ENCODE measurements at places on chromosomes 3 and 15.

GRCh38 chr15:31802761-31803160, 227.6 kb upstream of the CHRNA7 start:
- no peak for DNase-seq

- DNase-seq: no peak
These were observed 2.6 kb downstream of the TIMMDC1 start for GRCh38 chr3:119500901-119501300.

DNA sequence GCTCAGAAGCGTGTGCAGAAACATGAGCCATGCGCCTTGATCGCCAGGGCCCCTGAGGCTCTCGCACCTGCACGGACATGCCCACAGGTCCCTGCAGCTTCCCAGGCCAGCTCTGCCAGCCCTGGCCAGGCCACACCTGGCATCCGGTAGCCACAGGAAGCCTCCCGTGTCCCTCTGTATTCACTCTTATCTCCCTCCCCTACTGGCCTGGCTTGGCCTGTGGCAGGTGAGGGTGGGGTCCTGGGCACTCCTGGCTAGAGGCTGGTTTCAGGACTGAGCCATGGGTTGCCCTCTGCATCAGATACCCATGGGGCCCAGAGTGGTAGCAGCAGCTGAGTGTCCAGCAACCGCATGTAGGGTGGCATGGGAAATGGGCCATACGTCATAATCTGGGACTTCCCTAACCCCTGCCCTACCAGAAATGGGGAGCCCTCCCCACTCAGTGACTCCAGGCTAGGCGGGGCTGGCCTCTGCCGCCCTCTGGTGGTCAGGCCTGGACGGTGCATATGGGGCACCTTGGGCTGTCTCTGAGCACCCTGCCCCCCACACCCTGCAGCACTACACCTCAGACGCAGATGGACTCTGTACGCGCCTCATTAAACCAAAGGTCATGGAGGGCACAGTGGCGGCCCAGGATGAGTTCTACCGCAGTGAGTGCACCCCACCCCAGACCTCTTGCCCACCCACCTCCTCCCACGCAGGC, 12.6 kb upstream of the LMAN1L start:
- peak; percentile 35 for DNase-seq

DNA sequence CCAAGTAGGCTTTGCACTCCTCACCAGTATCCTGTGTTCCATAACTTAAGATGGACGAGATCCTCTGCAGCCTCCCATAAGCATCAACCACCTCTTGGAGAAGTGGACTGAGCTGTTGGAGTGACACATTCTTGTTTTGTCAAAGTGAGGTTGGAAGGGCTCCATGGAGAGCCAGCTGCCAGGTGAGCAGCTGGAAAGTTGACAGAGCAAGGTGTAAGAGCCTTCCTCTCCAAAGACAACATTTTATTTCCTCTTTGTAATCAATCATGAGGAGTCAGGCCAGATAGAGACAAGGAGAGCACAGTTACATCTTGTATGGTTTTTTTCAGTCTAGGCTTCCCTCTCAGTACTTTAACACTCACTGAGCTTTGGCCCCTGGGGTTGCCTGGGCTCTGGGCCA, 5.1 kb downstream of the ABI3BP start:
- DNase-seq: no peak

DNA sequence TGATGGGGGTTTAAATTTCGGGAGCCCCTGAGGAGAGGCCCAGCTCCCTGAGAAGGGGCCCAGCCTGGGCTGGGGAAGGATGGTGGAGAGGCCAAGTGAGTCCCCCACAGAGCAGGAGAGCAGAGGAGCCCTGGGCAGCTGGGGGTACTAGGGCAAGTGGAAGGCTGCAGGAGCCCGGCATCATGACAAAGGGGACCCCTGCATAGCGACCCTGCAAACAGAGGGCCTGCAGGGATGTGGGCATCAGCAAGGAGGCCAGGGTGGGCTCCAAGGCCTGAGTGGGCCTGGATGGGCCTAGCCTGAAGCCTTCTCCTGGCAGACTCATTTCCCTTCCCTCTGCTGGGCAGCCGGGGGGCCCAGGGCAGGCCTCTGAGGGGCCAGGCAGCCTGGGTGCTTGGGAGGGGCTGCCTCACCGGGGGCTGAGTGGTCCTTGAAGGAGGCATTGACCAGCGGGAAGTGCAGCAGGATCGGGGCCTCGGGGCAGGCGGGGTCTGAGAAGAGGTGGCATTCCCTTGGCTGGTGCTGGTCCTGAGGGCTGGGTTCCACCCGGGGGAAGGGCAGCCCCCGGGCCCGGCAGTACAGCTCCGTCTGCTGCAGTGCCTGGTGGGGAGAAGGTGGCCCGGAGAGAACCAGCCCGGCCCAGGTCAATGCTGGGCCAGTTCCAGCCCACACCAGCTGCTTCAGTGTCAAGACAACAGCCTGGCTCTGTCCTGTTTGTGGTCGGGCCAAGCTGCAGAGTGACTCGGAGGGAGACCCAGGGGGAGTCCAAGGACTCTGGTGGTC, 24.7 kb downstream of the PLA2G4D start:
- DNase-seq: no peak

DNA sequence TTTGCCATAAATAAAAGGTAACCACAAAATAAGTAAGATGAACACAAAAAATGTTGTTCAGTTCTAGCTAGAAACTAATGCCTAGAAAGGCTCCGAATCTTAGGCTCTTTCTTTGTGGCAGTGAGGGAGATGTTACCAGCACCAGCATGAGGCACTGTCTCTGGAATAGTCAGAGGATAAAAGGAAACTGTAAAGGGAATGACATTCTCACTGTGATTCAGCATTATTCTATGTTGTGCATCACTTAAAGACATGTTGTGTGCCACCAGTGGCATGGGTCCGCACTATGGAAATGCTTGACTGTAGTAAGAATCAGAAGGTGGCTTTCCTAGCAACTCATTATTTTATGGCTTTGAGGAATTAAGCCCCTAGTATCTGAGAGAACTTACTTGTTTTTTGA, 70.8 kb downstream of the SEC22A start:
- DNase-seq: no peak

- no peak for DNase-seq
These were observed 660.8 kb upstream of the UBE2E2 start for GRCh38 chr3:22542311-22542710.

GRCh38 chr15:64813075-64813474, 12.4 kb downstream of the PIF1 start:
- DNase-seq: no peak

- no peak for DNase-seq
These were observed 88.3 kb upstream of the ADAMTSL3 start for GRCh38 chr15:83565553-83566159.

DNA sequence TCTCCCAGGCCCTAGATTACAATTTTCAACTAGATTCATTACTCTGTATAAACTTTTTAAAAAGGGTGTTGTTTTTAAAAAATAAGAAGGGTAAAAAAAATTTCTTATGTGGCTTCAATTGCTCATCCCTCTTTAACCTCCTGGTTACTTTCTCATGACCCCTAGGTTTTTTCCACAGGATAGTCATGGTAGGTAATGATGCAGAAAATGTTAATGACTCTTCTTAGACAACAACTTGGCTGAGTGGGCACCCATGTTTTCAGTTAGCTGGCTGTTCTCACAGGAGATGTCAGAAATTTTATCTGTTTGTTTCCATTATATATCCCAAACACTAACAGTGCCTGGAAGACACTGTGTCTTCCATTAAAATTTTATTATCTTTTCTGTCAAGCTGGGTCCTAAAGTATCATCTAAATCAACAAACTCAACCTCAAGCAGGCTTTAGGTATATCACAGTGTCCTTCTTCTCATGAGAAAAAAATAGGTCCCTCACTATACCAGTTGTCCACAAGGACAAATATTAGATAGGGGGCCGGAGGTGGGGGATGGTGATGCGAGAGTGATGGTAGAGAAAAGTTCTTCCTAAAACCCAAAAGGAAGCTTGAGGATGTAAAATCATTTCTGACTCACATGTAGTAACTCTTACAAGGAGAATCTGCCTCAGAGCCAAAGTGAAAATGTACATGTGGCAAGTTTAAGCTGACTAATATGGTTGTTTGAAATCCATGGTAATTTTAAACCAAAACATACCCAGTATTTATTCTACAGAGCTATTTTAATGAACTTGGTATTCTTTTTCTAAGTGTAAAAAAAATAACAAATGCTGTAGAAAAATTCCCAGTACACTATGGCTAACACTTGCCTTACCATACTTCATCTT, 43.3 kb downstream of the PLOD2 start:
- DNase-seq: no peak

- DNase-seq: no peak
These were observed 66.1 kb downstream of the WHAMM start for GRCh38 chr15:82875411-82876003.

DNA sequence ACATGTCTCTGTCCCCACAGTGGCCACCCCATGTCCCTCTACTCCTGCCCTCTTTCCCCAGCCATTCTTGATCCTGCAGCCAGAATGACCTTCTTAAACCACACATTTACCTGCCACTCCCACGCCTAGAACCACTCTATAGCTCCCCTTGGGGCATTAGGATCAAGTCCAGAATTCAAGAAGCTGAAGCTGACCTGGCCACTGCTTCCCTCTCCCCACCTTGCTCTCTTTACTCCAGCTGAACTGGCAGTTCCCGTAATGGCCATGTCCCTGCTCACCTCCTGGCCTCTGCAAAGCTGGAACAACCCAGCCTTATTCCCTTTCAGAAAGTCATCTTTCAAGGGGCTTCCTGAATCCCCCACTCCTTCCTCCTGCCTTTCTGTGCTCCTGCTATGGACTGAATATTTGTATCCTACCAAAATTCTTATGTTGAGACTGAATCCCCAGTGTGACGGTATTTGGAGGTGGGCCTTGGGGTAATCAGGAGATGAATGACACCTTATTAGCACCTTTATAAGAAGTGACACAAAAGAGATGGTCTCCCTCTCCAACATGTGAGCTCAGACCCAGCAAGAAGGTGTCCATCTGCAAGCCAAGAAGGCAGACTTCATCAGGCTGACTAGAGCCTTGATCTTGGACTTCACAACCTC, 3.8 kb downstream of the CSRNP1 start:
- DNase-seq: no peak

- no peak for DNase-seq
These were observed 32.1 kb upstream of the AP4E1 start for GRCh38 chr15:50876260-50876988.

GRCh38 chr3:161336661-161337060, 34.7 kb downstream of the SPTSSB start:
- DNase-seq: no peak

GRCh38 chr15:31098953-31099740, 2.4 kb downstream of the TRPM1 start:
- DNase-seq: no peak

DNA sequence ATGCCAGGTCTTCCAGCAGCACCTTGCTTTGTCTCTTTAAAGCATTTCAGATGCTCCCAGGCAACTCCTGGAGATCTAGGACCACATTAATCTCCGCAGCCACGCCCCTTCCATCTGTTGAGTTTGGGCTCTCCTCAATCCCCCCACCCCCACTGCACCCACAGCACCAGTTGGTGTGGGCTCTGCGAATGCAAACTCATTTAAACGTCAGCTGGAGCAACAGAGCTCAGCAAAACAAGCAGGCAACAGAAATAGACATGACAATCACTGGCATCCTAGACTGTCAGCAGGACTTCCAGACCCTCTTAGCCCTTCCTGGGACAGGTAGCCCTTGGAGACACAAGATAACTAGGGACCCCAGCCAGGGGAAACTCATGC, 106.9 kb downstream of the LSM3 start:
- no peak for DNase-seq

DNA sequence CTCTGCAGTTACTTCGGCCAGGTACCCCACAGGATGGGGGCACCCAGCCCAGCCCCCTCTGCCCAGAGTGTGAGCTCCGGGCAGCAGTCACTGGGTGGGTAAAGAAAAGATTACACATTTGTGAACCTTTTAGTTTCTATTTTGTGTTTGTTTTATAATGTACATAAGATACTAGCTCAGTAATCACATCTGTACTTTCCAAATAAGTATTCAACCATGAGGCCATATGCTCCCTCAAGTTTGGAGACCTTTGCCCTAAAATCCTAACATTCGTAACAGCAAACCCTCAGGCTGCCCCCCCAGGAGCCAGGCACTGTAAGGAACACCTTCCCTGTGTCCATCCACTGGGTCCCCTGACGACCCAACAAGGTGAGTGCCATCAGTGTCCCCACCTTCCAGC, 68.3 kb upstream of the SLC6A6 start:
- DNase-seq: no peak

DNA sequence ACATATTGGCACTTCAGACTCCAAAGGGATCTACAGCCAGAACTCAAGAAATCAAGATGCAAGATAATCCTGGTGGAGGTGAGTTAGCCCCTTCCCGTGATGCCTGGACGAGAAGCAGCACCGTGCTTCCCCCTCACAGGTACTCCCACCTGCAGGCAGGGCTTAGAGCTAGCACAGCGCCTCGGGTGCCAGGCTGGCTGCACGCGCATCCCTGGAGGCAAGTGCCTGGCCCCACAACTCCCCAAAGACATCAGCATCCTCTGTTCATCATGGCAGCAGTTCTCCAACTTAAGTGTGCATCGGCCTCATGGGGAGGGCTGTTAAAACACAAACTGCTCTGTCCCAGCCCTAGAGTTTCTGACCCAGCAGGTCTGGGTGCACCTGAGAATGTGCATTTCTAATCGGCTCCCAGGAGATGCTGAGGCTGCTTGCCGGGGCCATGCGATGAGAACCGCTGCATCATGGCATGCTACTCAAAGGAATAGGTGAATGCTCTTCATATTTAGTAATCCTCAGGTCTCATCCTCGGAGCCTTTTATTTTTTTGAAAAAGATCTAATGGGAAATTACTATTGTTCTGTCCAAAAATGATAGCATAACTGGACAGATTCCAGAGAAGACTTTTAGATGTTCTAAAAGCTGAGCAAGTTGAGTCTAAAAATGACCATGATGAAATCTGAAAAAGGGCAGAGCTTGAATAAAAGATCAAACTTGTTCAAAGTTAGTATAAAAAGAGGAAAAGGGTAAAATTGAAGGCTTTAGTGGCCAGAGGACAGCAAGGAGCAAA, 244.2 kb downstream of the ADAMTS17 start:
- no peak for DNase-seq

DNA sequence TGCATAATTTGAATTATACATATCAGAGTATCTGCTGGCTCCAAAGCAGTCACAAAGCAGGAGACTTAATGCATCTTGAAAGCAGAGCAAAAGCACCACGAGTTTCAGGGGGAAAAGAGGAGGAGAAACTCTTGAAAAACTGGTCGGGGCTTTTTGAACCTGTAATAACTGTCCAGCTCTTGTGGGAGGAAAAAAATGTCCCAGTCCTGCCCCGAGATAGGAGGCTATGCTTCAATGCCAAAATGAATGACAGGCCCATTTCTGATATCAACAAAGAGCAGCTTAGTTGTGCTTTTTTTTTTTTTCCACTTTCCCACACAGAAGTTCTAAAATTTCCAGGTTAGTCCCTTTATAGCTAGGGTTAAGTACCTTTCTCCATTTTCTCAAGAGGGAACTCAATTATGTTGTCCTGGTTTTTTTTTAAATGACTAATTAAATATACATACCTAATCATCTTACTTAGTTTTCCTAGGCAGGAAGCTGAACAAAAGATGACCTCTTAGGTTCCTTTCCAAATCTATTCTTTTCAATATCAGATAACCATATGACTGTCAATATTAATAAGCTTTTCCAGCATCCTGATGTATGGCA, 120.2 kb downstream of the TFDP2 start:
- DNase-seq: no peak

- DNase-seq: no peak
These were observed 104.3 kb downstream of the PPM1L start for GRCh38 chr3:160860346-160860745.

GRCh38 chr3:118791246-118791645, 243.4 kb downstream of the IGSF11 start:
- DNase-seq: no peak

Measured in NCI-H1930 (cell line).